ENCODE measurements at places on chromosomes 5 and 9.

DNA sequence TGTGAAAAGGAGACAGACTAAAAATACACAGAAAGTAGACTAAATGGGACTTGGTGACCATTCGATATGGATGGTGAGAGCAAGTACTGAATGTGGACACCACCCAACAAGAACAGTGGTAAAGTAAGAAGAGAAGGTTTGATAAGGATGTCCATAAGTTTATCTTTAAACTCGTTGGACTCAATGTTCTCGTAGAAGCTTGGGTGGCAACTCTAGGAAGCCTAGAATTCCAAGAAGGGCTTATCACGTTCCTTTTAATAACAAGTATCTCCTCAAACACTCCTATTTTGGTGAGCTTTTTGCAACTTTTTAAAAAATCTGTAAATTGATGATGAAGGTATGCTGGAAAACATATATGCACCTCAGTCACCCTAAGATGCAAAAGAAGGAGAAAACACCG lies 108.6 kb upstream of the CDH6 start:
- DNase-seq: no peak

- DNase-seq: no peak
These were observed 38.9 kb downstream of the PRRC2B start for GRCh38 chr9:131432597-131433301.

DNA sequence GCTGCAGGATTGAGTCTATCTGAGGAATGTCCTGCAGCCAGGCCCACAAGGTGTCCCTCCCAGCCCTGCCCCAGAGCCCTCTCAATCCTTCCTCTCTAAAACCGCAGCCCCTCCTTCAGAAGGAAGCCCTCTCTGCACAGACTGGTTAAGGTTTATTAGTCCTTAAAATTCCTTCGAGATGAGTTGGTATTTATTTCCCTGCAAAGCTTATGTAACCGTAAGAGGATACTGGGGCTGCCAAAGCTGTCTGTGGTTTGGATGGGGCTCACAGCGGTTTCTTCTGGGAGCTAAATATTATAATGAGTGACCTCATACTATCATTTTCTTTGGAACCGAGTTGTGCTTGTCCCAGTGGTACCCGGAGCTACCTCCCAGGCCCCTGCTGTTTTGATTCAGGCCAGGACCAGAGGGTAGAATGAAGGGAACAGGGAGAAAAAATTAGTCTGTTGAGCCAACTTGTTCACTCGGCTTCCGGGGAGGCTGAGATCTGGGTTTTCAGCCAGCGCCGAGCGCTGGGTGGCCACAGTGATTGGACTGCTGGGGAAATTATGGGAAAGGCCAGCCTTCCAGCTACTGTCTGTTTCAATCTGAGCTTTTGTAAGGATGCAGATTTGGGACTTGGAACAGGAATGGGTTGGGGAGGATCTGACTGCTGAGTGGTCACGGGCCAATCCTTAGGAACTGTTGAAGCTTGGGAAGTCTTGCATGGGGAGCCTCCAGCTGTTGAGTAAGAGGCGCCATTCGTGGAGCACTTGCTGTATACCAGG lies 107.5 kb downstream of the NDFIP1 start:
- no peak for DNase-seq

GRCh38 chr9:131491001-131491710 lies 11.6 kb upstream of the POMT1 start:
- no peak for DNase-seq

Measured in HuH-7 (cell line).